Stimulated activated CD4-positive, alpha-beta T cell treated with anti-CD3 and anti-CD28 coated beads, Interleukin-1b, Interleukin-23, amount 100 ng/mL, for 1 hour (primary cell): ENCODE measurements at places on chromosomes 13 and 19.
A peak's percentile ranks its signal among the peaks of the same experiment; 100 is the strongest.

GRCh38 chr13:51740698-51741097 lies 63.3 kb downstream of the DHRS12 start:
- DNase-seq, result no peak

GRCh38 chr19:5607318-5608275 lies 15.0 kb downstream of the SAFB2 start:
- DNase-seq, result no peak

DNA sequence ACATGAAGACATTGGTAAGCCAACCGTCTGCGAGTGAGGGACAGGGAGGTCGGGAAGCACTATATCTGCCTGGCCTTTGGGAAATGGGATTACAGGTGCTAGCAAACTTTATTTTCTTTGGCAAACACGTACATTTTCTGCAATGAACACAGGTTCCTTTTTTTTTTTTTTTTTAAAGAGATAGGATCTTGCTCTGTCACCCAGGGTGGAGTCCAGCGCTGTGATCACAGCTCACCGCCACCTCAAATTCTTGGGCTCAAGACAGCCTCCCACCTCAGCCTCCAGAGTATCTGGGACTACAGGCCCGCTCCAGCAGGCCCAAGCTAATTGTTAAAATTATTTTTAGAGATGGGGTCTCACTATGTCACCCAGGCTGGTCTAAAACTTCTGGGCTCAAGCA lies 24.2 kb downstream of the ELAVL1 start:
- DNase-seq, result no peak

GRCh38 chr19:2478278-2478755 lies 2.4 kb downstream of the GADD45B start:
- DNase-seq, result no peak

DNA sequence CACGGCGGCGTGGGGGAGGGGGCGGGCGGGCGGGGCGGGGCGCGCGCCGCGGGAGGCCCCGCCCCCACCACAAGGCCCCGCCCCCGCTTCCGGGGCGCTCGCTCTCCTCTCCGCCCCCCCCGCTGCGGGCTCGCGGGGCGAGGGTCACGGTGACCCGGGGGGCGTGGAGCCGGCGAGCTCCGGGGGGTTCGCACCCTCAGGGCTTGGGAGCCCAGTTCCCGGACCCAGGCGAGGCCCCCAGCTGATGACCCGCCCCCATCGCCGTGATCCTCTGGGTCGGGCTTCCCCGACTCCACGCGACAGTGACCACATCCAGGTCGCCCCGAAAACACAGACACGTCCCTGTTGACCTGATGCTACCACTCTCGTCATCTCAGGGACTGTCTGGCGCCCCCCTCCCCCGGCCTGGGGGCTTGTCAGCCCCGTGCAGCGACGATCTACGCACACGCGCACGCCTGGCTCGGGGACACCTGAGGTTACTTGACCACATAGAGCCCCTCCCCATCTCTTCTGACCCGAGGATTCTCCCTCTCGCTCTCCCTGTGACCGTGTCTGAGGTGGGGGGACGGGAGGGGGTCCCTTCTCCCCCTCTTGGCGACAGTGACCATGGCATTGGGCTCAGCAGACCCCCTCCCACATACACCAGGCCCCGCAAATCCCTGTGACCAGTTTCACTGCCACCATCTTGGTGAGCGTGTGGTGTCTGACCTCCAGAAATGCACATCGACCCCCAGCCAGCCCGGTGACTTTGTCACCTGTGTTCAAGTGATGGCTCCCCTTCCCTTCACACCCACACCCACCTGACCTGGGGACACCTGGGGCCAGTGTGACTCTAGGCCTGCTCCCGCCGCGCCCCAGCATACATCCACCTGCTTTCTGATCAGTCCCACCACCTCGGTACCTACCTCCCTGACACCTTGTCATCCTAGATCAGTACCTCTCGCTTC lies 670 bp downstream of the MAP2K7 start:
- no peak for DNase-seq

DNA sequence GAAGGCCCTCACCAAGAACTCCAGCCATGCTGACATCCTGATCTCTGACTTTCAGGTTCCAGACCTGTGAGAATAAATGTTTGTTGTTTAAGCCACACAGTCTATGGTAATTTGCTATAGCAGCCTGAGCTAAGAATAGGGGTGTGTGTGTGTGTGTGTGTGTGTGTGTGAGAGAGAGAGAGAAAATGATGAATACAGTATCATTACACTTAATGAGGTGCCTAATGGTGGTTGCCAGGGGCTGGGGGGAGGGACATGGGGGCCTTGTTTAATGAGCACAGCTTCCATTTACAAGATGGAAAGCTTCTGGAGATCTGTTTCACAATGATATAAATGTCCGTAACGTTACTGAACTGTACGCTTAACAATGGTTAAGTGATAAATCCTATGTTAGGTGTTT lies 53.8 kb upstream of the LATS2 start:
- DNase-seq, result no peak

DNA sequence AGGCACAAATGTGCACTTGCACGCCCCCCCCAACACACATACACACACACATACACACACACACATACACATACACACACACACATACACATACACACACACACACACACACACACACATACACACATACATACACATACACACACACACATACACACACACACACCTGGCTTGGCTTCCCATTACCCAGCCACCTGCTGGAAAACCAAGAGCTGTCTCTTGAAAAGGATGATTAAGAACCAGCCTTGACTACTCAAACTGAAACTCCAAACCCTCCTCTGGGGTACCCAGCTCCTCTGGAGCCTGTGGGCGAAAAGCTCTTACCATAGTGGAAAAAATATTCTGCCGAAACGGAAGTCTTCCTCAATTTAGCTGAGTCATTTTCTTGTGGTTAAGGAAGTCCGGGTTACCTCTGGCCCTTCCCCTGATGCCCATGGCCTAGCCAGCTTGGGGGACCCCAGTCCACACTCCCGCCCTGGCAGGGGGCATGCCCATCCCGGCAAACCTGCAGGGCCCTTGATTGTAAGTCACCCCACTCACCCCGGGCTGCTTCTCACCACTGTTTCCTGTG lies 21.9 kb downstream of the CEBPA start:
- DNase-seq, result no peak

GRCh38 chr19:39996811-39997637 lies at the start of gene ZNF546:
Gene ZNF546, plus strand, starts transcription at chr19:39997060. Its CDS starts 1,267 bp downstream, at chr19:39998327.
- peak; percentile 81 for DNase-seq

DNA sequence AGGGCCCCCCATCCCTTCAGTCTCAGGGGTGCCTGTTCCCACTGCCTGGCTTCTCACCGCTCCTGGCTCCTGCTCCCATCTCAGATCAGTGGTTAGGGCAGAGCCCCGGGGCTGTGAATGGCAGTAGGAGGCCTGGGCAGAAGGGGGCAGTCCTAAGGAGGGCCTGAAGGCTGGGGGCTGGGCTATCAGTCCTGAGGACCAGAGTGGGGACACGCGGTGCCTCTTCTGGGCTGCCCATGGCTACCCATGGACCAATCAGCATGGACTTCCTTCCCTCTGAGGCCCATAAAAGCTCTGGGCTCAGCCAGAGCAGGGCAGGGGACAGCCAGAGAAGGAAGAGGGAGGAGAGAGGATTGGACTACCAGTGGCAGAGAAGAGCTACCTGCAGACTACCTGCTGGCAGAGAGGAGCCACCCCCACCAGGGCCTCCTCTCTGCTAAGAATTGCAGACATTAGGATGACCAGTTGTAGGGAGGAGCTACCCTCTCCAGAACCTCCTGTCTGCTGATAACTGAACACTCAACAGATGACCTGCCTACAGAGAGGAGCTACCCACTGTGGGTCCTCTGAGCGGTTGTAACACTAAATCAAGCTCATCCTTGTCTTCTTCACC lies 12.1 kb upstream of the UBE2S start:
- DNase-seq, result no peak

DNA sequence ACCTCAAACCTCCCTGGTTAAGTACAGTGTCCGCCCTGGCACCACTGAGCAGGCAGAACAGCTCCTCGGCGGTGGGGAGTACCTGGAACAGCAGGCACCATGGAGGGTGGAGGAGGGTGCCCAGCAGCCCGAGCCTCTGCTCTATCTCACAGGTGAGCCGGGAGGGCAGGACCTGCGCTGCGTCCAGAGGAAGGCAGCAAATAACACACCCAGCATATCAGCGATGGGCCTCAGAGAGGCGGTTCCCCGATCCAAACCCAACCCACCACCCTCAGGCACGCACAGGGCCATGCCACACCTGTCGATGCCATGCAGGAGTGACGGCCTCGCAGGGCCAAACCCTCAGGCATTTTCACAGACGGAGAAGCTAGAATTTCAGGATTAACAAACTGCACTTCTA lies 11.8 kb downstream of the PEPD start:
- no peak for DNase-seq

DNA sequence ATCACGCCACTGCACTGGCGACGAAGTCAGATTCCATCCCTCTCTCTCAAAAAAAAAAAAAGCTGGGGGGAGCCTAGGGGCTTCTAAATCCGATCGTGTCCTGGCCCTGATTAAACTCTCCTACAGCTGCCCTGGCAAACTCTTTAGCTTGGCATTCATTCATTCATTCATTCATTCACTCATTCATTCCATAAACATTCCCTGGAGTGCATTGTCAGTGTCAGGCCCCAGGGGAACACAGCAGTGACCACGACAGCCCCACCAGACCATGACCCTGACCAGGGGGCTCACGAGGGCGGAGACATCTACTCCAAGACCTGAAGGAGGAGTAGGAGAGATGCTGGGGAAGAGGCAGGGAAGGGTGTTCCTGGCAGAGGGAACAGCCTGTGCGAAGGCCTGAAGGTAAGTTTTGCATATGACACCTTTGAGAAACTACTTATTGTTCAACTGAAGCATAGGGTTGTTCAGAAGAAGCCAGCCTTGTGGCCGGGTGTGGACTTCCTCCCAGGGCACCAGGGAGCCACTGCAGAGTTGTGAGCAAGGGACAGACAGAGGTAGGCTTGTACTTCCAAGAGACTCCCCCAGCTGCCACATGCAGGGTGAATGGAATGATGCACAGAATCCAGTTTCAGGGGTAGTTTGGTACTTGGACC lies 24.5 kb downstream of the CEACAM16 start:
- no peak for DNase-seq

DNA sequence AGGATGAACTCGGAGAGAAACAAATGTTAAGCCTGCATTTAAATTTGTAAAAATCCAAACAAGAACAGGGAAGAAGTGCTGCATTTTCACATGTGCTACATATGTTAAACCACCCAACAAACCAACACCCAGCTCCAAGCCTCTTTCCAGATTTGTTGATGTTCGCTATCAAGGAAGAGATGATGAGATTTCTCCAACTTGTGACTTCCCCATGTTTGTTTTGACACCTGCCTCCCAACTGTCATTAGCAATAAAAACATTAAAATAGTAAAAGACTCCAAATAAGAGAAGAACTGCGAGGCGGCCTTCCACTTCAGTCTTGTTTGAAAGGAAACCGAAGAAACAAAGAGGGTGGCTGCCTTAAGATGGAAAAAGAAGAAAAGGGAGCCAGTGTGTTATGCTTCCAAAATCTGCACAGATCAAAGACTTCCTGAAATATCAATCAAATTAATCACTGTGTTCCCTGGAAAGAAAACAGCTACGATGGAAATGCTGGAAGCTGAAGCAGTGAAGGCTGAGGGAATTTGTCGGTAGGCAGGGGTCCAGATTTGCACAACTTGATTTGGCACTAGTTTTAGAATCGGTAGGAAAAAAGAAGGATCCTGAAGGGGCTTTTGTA lies 14.0 kb upstream of the GGACT start:
- no peak for DNase-seq

- DNase-seq, result peak; percentile 42
Measured at GRCh38 chr19:38877781-38878574, at the start of gene RINL. Gene RINL, minus strand, starts transcription at chr19:38878275. Its CDS starts 1,533 bp downstream, at chr19:38876742.

- no peak for DNase-seq
Measured at GRCh38 chr19:18649371-18650020, 12.7 kb downstream of the KLHL26 start.

DNA sequence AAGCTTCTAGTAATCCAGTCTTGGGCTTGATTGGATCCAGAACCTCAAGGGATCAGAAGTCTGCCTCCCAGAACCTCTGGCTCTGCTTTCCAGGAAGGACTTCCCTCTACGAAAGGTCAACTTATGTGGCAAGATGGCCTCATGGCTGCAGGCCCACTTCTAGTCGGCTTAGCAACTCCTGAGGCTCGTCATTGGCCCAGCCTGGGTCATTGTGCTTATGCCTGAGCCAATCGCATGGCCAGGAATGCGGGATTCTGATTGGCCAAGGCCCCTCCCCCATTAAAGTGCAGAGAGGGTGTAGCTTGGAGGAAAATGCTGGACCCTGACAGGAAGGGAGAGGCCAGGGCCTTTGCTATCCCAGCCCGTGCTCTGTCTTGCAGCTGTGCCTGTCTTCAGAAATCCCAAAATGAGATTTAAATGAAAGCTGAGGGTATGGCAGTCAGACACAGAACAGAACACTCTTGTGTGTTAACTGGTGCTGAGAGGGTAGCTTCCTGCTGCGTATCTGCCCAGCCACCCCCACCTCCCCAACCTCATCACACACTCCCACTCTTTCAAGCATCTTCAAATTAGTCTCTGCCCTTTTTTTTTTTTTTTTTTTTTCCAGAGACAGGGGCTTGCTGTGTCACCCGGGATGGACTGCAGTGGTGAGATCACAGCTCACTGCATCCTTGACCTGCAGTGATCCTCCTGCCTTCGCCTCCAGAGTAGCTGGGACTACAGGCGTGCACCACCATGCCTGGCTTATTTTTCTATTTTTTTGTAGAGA lies 5.5 kb upstream of the CCNE1 start:
- DNase-seq, result no peak

- DNase-seq, result no peak
Measured at GRCh38 chr13:28754698-28755545, 36.2 kb upstream of the SLC46A3 start.

GRCh38 chr13:82501834-82502233 lies 1380.4 kb downstream of the SLITRK1 start:
- DNase-seq, result no peak

DNA sequence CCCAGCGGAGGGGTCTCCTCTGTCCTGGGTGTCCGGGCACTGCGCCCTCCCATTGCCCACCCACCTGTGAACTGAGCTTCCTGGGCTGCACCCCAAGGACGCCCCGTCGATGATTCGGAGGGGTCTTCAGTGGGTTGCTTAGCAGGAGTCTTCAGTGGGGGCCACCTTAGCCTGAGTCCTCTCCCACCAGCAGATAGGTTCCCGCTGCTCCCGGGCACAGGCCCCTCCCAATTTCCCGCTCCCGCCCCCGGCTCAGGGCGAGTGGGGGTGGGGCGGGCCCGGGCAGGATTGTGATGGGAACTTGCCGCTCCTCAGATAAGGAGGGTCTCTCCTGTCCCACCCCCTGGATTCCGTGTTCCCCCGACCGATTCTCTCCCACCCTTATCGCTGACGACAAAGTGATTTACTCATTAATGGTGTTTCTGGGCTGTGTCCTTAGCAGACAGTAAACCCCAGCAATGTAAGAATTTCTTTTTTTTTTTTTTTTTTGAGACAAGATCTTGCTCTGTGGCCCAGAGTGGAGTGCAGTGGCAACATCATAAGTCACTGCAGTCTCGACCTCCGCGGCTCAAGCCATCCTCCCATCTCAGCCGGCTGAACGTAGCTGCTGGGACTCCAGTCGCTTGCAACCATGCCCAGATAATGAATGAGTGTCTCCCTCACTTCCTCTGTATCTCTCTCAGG lies 655 bp upstream of the S1PR5 start:
- DNase-seq, result no peak

GRCh38 chr19:5372572-5373200 lies 32.1 kb upstream of the PTPRS start:
- DNase-seq, result no peak

GRCh38 chr13:68697551-68697950 lies 1410.1 kb upstream of the ATXN8OS start:
- no peak for DNase-seq

- DNase-seq, result no peak
Measured at GRCh38 chr13:45278096-45278645, 62.8 kb downstream of the TPT1 start.
